ENCODE measurements at places on chromosomes 4 and X.

- no peak for DNase-seq
These were observed 449 bp downstream of the CTPS2 start for GRCh38 chrX:16711893-16712547.

- no peak for DNase-seq
These were observed 993.6 kb downstream of the ARAP2 start for GRCh38 chr4:35250761-35251160.

DNA sequence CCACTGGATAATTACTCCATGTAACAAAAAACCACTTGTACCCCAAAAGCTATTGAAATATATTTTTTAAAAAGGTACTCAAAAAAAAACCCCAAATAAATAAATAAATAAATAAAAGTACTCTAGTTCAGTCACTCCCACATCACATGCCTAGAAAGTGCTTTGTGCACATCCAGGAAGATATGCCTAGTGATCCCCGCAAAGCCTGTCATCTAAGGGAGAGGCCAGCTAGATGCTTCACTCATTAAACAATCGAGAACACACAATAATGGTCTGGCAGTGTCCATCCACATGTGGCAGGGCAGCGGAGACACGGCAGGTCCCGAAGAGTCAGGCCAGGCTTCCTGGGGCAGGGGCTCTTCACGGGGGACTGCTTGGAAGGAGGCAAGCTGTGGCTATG lies 47.6 kb downstream of the RAB33B start:
- no peak for DNase-seq

DNA sequence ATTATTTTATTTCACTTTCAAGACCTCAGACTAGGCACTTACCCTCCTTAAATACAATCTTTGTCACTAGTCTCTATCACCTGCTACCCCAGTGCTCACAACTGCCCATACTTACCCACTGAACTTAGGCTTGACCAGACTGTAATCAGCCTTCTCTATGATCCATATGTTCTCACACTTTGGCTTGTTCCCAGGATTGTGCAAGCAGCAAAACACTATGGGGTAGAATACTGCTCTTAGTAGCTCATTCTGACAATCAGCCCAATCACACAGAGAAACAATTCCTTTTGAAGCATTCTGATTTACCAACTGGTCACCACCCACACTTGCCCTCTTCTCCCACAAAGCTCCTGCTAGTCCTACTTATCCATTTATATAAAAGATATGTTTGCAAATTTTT lies 878.3 kb downstream of the FSTL5 start:
- no peak for DNase-seq

- no peak for DNase-seq
These were observed 182.0 kb downstream of the ARHGAP24 start for GRCh38 chr4:85656759-85657505.

GRCh38 chrX:7127056-7127455 lies 20.5 kb upstream of the STS start:
- no peak for DNase-seq

DNA sequence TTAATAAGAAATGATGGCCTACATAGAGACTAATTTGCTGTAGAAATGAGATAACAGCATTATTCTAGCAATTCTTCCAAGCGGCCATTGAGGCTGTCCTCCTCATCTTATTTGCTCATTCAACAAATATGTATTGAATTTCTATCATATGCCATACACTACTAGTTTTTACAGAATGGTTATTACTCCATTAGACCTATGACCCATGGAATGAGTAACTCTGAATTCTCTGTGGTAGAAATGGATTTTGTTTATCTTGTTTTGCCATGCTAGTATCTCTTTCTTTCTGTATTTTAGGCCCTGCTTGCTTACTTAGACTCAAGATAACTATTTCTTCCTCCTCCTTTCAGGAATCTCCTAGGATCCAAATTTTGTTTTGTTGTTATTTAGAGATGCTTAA lies 103.5 kb downstream of the RPA4 start:
- no peak for DNase-seq

DNA sequence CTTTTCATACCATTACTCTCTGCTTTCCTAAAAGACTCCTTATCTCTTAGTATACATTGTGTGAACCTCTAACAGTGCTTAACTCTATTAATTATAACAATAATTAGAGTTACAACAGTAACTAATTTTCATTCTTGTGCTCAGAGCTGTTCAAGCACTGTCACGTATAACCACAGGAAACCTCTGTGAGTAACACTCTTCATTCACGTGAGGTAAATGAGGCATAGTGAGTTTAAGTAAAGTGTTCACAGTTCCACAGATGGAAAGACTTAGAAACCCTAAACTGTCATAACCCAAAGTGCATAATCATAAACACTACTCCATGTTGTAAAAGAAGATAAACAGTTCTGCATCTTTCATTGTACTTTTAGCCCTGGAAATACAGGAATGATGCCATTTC lies 222.4 kb downstream of the CCSER1 start:
- DNase-seq, result no peak

- DNase-seq, result no peak
These were observed 24.1 kb downstream of the NAT8L start for GRCh38 chr4:2083116-2083825.

- no peak for DNase-seq
These were observed 15.0 kb upstream of the PRKX start for GRCh38 chrX:3728454-3728853.

- DNase-seq, result no peak
These were observed 64.5 kb downstream of the STX18 start for GRCh38 chr4:4477391-4477790.

DNA sequence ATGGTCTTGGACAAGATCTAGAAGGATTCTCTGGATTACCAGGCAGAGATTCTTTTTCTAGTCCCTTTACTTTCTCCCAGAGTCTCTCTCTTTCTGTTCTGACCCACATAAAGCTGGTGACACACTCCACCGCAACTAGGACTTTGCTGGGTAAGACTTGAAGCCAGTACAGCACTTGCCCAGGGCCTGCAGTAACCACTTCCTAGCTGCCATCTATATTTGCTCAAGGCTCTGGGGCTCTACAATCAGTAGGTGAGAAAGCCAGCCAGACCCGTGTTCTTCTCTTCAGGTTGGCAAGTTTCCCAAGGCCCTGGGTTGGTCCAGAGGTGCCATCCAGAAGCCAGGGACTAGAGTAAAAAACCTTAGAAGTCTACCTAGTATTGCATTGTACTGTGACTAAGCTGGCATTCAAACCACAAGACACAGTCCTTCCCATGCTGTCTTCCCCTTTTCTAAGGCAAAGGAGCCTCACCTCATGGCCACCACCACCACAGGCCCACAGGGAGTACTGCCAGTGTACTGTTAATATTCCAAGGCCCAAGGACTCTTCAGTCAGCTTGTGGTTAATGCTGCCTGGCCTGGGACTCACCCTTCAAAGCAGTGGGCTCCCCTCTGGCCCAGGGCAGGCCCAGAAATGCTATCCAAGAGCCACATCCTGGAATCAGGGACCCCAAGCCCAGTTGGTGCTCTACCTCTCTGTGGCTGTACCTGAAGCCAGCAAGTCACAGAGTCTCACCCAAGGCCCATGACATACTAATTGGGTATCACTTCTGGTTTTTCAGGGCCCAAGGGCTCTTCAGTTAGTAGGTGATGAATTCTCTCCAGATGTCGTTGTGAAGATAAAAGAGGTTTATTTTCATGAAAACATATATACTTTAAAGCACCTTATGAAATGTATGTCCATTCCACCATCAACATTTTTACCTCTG lies 54.7 kb downstream of the CD38 start:
- no peak for DNase-seq

DNA sequence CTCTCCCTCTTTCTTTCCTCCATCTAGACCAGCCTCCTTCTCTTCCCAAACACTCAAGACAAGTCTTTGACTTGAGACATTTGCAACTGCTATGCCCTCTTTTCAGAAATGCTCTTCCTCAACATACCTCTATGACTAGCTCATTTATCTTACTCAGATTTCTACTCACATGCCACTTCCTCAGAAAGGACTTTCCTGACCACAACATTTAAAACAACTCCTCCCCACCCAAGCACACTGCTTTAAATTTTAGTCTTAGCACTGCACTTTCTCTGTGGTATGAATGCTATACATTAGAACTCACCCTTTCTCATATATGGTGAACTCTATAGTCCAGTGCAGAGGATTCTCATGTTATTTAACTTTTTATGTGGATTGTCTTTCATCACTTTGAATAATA lies 28.4 kb upstream of the SULT1E1 start:
- DNase-seq, result no peak

DNA sequence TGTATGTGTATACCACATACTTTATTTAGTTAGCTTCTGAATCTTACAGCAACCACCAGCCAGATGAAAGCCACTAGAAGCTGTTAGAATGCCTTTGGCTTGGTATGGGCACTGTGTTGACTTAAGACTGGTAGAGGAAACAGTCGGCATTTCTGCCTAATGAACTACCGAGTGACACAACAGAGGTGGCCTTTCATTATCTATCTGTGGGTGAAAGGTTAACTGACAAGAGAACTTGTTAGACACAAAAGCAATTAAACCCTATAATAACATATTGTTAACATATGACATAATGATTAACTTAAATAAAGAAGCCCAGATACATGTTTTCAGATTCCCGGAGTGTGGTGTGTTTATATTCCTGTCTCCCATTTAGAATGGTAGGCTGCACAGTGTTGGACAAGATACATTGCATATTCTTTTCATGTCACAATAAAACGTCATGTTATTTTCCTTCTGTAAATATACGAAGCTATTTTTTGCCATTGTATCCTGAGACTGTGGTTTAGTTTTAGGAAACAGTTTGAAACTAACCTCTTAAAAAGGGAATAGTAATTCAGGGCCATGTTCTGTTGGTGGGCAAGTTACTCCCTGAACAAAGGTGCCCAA lies 181.5 kb downstream of the SLIT2 start:
- DNase-seq, result no peak

Measured in stimulated activated CD8-positive, alpha-beta memory T cell treated with anti-CD3 and anti-CD28 coated beads, Interleukin-4, amount 100 ng/mL, for 1 hour (primary cell).